ENCODE measurements at places on chromosomes 5 and 9.

DNA sequence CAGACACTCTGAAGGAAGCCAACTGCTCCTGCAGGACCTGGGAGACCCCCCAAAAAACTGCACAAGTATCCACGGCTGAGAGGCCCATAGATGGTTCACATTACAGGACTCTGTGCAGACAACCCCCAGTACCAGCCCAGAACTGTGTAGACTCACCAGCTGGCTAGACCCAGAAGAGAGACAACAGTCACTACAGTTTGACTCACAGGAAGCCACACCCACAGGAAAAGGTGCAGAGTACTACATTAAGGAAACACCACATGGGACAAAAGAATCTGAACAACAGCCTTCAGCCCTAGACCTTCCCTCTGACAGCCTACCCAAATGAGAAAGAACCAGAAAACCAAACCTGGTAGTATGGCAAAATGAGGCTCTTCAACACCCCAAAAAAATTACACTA is 281.2 kb upstream of the RGMB start:
- DNase-seq = no peak

DNA sequence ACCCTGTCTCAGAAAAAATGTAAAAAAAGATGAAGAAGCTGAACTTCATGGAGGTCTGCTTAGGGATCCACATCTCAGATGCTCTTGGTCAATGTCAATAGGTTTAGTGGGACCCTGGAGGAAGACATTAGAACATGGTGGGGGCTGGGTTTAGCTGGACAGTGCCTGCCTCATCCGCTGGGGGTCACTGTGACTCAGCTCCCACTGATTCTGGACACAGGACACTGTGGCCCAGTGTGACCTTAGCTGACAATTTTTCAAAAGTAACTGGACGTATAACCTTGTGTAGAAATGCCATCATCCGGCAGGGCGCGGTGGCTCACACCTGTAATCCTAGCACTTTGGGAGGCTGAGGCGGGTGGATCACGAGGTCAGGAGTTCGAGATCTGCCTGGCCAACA is 7.3 kb upstream of the HNRNPAB start:
- DNase-seq = no peak

GRCh38 chr9:35308316-35308715 is 146.5 kb downstream of the UNC13B start:
- DNase-seq = no peak

- DNase-seq = no peak
Observed at GRCh38 chr5:142881076-142881783, 111.1 kb downstream of the ARHGAP26 start.

GRCh38 chr9:15277400-15278090 is 29.5 kb downstream of the TTC39B start:
- no peak for DNase-seq

DNA sequence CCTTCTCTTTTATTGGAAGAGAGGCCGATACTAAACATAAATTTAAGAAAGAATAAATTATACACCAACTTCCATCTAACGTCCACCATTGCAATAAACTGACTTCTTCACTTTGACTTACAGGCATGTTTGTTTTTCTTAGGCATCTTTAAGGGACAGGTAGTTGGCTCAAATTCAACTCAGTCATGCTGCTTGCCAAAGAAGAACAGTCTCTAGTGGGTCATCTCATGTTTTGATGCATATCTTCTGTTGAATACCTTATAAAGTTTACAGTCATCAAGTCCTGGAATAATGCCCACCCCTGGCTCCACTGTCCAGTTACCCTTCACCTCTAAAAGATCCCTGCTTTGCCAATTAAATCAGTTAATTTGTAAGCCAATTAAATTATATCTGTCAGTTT is 328.2 kb upstream of the GRAMD2B start:
- no peak for DNase-seq

- DNase-seq = no peak
Observed at GRCh38 chr9:114488398-114489129, 16.7 kb downstream of the WHRN start.

GRCh38 chr9:119802621-119803020 is 433.4 kb upstream of the BRINP1 start:
- no peak for DNase-seq

- no peak for DNase-seq
Observed at GRCh38 chr5:33807771-33808170, 84.0 kb downstream of the ADAMTS12 start.

DNA sequence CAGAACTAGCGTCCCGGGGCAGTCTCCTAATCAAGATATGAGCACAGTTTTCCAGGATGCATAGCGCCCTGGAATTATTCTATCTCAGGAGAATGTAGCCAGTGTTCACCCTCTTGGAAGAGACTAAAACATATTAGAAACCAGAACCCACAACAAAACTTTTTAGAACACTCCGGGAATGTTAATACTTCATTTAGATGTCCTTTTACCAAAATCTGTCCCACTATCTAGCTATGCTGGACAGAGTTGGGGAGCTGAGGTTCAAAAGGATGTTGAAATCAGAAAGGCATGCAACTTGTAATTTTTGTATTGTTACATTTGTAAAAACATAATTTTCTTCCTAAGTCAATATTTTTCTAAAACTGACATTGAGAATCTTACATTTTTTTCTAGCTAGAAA is 386.5 kb upstream of the RFX3 start:
- DNase-seq = no peak
